ENCODE measurements at places on chromosomes 6 and 20.

- no peak for DNase-seq
Measured at GRCh38 chr20:58717278-58718091, 24.9 kb downstream of the NPEPL1 start.

- DNase-seq: no peak
Measured at GRCh38 chr6:168183613-168183970, 104.6 kb upstream of the FRMD1 start.

DNA sequence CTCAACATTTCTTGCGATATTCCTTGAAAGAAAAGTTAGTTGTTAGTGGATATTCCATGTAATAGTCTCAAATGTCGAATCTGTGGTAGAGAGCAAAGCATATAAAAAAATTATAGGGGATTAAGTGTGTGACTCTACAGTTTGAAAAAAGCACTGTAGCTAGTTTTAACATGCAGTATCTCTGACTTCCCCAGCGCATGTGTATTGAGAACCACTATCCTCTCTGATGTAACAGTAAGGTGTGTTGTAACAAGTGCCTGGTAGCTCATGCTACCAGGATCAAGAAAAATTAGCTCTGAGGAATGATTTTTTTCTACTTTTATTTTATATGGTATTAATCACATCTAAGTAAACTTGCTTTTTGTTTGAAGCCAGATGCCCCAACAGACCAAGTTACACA, 789.2 kb downstream of the KIF16B start:
- no peak for DNase-seq

GRCh38 chr20:8981482-8981881, 87.4 kb upstream of the PLCB4 start:
- no peak for DNase-seq

DNA sequence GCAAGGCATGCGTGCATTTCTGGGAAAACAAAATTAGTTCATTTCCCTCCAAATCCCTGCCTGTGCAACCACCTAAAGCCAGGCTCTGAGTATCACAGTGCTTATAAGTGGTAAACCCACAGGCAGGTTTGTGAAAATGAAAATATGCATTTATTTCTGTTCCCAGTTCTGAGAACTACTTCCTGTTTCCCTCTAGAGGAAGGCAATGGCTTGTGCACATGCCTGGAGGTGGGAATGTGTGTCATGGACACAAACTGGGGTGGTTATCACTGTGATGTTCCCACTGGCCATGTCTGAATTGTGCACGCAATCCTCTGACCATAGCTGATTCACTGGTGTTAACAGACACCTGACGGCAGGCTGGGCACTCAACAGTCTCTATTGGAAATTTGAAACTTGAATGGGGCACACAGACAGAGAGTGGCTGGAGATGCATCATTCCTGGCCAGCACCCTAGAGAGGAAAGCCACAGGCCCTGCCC, 26.3 kb downstream of the FAM110A start:
- DNase-seq: no peak

- DNase-seq: no peak
Measured at GRCh38 chr6:143545165-143545564, 33.6 kb upstream of the FUCA2 start.

- DNase-seq: no peak
Measured at GRCh38 chr6:128899341-128900050, 16.6 kb downstream of the LAMA2 start.

All from stimulated activated CD4-positive, alpha-beta T cell treated with anti-CD3 and anti-CD28 coated beads, Interleukin-12 subunit alpha, Interleukin-12 subunit beta, amount 100 ng/mL, for 24 hours (primary cell).